ENCODE measurements at places on chromosomes 3 and 15.
A peak's percentile ranks its signal among the peaks of the same experiment; 100 is the strongest.

DNA sequence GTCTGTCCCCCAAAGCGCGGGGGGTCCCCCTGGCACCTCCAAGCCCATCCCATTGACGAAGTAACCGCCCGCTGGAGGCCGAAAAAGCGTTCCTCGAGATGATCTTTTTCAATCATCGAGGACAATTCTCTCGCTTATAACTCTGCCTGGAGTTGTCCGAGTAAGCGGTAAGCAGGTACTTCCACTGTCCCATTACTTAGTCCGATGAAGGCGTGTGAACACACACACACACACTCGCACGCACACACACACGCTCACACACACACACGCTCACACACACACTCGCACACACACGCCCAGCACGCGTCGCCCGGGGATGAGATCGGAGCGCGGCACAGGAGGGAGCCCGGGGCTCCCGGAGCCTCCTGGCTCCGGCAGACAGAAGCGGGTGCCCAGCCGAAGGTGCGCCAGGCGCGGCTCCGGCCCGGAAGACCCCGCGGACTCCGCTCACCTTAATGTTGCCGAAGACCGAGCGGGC is 430 bp downstream of the SLCO2A1 start:
- peak; percentile 17 for DNase-seq

DNA sequence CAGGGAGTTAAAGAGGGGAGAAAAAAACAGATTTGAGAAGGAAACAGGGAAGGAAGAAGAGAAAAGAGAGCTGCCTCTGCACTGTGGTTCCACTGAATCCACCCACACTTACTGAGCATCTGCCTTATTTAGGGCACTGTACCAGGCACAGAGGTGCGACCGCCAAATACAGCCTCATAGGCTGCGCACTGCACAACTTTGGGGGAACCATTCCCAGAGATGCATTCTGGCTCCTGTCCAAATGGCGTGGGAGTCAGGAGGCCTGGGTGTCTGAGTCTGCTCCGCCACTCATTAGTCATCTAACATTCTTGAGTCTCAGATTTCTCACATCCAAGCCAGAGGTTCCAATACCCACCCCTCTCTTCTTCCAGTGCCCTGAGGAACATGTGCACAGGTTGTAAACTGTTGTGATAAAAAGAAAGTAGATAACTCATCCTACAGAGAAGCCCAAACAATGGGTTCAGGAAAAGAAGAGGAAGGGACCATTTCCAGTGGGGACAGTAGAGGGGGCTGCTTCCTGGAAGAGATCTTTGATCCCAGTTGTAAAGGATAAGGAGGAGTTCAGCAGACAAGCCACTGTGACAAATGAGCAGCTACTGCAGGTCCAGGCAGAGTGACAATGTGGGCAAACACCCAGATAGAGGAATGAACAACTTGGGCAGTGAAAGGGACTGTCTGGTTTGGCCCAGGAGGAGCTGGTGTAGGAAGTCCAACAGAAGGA is 254.6 kb downstream of the UACA start:
- DNase-seq: no peak

- no peak for DNase-seq
These were observed 35.2 kb downstream of the HMCES start for GRCh38 chr3:129313665-129314385.

GRCh38 chr15:95196176-95196915 is 965.0 kb downstream of the MCTP2 start:
- no peak for DNase-seq

DNA sequence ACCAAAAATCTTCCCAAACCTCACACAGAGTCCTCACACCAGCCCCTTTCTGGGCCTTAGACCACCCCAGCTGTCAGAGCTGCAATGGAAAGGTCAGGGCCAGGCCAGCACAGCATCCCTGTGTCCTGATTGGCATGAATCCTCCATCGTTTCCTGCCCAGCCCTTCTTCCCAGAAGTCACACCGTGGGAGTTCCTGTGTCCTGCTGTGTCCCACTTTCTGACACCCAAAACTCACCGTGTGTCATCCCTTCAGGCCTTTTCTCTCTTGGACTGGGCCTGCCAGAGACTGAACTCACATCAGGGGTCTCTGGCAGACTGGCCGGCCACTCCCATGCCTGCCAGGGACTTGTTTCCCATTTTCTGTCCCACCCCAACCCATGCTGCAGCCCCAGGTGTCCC is 32.5 kb upstream of the CHRNB4 start:
- DNase-seq: no peak

DNA sequence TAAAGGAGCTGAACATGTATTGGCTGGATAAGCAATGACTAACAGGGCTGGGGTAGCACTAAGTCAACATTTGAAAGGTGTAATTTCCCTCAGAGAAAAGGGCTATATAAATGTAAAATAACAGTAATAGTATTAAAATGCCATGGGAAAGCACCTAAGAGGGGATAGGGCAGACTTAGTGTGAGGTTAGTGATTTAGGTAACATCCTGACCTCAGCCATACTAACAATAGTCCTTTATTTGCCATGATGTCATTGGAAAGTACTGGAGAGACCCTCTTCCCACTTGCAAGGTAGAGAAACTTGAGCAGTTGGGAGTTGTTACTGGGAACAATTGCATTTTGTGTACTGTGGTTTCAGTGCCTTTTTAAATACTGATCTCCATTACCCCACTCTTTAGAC is 103.4 kb downstream of the LSAMP start:
- DNase-seq: no peak

GRCh38 chr15:54033869-54034458 is 55.7 kb downstream of the UNC13C start:
- no peak for DNase-seq

DNA sequence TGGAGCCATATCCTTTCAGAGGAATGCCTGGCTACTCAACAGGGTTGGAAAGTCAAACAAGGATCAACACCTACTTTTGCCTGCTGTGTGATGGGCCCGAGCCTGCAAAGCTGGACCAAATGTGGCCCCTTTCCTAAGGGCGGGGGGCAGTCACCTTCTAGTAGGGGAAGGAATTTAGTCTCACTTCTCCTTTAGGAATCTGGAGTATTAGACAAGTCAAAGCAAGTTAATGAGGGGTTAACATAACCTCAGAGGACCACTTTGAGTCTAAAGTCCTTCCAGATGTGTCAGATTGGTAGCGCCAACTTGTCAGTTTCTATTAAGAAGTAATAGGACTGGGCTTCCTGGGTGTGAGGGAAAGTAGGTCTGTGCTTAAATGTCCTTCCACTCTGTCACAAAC is 6.8 kb downstream of the EXOSC7 start:
- DNase-seq: no peak

GRCh38 chr3:79317551-79318518 is 450.0 kb downstream of the ROBO1 start:
- DNase-seq: no peak

GRCh38 chr15:68608206-68608843 is 29.5 kb downstream of the CORO2B start:
- peak; percentile 38 for DNase-seq

- DNase-seq: no peak
These were observed 378.6 kb upstream of the MCTP2 start for GRCh38 chr15:93852761-93853160.

DNA sequence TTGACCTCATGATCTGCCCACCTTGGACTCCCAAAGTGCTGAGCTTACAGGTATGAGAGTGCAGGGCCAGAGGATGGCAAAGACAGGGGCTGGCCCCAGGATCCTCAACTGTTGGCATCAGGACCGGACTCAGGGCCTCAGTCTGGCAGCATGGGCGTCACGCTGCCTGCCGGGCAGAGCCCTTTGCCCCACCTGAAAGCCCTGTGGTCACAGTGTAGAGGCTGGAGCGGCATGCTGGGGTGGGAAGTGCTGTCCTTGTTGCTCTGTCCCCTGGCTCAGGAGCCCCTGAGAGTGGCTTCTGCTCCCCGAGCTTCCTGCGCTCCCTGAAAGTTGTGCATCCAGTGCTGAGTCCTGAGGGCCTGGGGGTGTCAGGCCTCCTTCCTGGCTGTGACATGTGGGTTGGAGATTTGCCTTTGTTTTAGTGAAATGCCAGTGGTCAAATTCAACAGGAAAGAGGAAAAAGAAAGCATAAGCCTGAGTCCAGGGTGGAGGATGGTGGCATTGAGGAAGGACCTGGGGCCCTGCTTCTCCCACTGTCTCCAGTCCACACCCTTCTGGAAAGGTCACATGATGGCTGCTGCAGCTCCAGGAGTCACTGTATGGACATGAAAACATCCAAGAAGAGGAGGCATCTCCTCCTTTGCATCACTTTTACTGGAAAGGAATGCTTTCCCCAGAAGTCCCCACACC is 147.2 kb downstream of the OR4M2 start:
- DNase-seq: no peak

DNA sequence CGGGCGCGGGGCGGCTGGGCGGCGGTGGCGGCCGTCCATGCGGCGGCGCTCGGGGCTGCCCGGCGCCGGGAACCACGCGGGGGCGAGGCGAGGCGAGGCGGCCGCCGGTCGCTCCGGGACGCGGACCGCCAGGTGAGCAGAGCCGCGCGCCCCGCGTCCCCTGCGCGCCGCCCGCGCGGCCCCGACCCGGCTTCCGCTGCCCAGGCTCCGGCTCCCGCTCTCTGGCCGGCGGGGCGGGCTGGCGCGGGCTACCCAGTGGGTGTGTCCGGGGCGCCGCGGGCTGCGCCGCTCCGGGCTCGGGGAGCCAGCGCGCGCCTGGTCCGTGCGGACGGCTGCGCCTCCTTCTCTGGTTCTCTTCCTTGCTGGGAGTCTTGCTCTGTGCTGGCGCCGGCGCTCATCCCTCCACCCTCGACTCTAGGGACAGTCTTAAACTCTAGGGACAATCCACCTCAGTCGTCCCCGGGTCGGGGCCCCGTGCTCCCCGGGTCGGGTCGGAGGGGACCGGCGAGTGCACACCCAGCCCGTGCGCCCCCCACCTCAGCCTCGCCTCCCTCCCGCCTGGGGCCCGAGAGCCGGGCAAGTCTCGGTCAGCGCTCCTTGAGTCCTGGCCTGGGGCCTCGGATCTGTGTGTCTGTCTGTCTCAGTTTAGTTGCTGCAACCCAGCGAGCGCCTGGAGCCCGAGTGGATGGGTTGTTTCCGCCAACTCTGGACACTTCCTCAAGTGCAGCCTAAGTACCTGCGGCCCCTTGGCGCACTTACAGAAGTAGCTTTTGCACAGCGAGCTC is 488 bp downstream of the THSD4 start:
- peak; percentile 72 for DNase-seq

- DNase-seq: no peak
These were observed 256.4 kb upstream of the TPM1 start for GRCh38 chr15:62785881-62786828.

All from colonic mucosa (tissue), 4 donors.